ENCODE measurements at places on chromosomes 6 and 20.

- DNase-seq, result no peak
Observed at GRCh38 chr6:132465530-132466485, 47.1 kb downstream of the STX7 start.

DNA sequence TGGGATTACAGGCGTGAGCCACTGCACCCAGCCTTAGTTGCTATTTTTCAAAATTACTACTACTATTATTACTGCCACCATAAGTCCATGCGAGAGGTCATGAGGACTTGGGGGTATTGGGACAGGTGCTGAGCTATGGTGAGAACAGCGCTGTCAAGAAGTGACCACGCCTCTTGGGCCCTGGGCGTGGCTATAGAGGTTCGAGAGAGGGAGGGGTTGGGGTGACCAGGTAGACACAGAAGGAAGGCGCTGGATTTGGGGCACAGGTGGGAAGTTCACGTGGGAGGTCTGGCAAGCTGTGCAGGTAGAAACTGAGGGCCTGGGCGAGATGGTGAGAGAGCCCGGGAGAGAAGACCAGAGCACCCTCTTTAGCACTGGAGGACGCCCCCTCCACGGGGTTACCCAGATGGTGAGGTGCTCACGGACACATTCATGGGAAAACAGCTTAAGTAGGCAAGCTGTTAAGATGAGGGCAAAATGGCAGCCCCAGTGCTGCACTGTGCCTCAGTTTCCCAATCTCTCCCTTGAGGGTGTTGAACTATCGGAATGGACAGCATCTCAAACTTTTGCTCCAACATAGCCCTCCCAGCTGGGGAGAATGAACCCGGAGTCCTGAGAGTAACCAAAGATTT lies 61.0 kb downstream of the RAB44 start:
- DNase-seq, result no peak

GRCh38 chr20:45878076-45878761 lies 2.8 kb upstream of the ZSWIM1 start:
- DNase-seq, result no peak

DNA sequence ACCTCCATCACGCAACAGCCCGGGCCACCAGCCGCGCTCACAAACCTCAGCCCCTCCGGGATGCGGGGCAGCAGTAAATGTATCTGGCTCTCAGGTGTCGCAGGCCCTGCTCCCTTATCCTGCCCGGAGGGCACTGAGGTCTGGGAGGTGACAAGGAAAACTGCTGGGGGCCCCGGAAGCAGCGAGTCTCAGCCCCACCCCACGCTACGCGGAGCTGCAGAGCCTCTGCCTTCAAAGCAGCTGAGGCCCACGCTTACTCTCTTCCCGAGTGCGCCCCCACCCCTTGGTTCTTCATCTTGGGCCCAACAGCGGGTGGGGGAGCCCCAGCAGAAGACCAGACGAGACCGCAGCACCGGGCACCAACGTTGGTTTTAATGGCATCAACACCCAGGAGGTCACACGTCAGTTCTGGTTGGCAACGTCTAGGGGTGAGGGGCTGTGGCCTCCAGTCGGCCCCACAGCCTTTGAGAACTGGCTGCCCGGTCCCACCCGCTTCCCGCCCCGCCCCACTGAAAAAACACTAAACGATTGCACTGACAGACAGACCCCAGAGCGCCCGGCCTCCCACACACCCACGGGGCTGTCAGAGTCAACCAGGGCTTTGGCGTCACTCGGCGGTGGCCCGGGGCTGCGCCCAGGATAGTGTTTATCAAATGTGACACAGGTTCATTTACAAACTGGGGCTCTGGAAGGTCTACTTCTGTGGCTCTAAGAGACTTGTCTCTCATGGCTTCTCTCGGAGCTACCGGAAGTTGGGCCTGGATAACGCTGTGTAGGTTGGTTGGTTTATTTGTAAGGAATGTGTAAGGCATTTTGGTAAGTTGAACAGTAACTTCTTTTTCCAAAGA lies 43.7 kb downstream of the DSTN start:
- DNase-seq, result no peak

DNA sequence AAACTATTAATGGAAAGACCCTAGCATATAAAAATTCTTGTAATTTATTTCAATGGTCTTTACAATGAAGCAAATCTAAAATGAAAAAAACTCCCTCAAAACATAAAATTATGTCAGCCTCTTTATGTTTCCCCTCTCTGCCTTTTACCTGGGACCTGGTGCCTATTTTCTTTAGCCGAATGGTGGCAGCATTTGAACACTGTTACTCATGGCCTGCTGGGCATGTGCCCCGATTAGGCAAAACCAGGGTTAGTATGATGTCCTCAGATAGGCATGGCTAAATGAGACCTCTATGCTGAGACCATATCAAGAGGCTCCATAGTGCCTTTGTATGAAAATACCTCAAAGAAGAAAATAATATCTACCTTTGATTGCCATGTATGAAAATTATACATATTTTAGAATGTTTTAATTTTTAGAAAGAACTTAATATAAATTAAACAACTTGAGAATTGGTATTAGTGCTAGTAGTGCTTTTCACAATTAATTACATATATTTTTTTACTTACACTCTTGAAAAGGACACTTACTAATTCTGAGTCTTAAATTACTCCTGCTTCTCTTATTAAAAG lies 22.5 kb upstream of the C6orf58 start:
- DNase-seq, result no peak

DNA sequence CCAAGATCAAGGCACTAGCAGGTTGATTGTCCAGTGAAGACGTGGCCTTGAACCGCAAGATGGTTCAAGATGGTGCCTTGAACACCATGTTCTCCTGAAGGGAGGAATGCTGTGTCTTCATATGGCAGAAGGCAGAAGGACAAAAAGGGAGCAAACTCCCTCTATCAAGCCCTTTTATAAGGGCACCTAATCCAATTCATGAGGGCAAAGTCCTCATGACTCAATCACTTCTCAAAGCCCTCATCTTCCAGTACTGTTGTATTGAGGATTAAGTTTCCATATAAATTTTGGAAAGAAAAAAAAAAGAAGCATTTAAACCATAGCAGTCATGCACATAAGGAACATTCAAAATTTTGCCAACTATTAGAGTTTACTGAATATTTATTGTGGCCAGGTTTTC lies 29.9 kb upstream of the TSPYL1 start:
- DNase-seq, result no peak

GRCh38 chr6:35663447-35664235 lies 25.1 kb downstream of the FKBP5 start:
- no peak for DNase-seq

GRCh38 chr6:48564036-48564820 lies 453.2 kb upstream of the PTCHD4 start:
- no peak for DNase-seq

GRCh38 chr20:53918020-53918311 lies 152.4 kb downstream of the BCAS1 start:
- no peak for DNase-seq

Measured in left renal pelvis (tissue), 4 donors.